ENCODE measurements at places on chromosomes 7 and 10.

DNA sequence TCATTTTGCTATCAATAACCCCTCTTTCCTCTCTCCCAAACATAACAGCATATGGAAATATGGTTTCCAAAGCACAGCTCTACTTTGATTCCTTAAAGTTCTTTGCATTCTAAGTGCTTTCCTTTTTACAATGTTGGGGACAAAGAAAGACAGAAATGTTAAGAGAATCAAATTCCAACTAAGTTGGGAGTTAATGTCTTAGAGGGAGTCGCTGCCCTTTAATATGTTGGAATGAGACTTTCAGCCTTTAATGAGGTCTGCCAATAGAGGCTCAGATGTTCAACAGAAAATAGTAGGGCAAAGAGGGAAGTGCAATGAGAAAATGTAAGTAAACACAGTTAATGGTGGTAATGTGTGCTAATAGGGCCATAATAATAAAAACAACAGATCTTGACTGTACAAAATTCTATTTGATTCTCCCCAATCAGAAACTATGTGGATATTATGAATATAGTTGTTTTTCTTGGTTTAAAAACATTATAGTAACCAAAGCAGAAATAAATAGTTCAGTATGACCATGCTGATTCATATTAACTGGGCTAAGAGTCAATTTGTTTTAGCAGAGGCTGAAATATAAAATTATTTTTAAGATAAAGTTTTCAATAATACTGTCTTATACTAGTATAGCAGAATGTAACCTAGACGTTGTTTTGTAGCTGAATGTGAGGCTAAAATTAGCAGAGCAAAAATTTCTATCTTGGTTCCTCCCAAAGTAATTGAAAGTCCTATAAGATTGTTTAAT, 10.3 kb downstream of the HYCC1 start:
- no peak for DNase-seq

DNA sequence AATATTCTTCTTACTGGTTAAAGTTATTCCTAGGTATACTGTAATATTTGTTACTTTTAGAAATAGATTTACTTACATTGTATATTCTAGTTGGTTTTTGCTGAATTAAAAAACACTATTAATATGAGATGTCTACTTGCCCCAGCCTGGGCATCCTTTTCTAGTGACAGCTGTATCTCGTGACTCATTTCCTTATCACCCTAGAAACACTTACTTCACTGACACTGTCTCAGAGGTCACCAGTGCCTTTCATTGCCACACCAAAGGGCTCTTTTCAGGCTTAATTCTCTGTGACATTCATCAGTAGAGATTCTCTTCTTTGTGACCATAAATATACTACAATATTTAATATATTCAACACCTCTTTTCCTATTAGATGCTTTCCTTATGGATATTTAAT, 194.7 kb downstream of the GALNT17 start:
- no peak for DNase-seq

DNA sequence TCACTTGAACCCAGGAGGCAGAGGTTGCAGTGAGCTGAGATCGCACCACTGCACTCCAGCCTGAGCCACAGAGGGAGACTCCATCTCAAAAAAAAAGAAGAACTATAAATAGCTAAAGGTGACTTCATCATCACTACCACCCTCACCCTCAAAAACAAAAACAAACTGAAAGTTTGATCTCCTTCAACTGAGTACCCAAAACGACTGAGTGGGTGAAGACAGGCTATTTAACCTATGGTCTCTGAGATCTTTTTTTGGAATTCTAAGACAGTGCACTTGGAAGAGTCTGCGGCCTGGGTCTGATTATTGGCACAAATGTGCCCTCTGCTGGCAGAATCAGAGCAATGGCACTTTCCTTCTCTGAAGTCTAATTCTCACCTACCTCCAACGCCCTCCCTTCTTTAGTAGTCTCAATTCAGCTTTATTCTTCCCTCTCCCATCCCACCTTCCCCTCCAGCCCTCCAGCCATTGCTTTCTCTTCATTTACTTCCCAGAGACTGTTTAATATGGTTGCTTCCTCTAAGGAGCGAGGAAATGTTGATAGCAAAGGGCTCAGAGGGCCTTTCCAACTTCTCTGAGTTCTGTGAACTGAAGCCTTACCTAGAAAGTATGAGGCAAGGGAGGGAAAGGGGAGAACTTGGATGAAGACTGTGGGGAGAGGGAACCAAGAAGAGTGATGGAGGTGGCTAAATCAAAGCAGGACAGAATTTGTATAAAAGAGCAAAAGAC, 2.9 kb upstream of the MYOZ1 start:
- DNase-seq = peak; percentile 31

DNA sequence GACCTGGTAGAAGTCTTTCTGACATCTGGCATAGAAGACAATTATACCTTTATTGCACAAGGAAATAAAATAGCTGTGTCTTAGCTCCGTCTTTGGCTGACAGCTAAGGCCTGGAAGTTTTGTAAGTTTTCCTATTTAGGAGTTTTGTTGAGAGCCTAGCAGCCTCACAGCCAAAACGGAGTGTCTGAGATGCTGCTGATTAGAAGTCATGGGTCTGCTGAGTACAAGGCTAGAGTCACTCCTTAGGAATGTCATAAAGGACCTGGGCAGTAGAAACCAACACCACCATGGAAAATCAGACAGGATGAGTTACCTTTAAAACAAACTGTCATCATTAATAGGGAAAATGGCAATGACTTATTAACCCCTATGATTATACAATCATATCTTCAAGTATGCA, 442.5 kb downstream of the KCNMA1 start:
- DNase-seq = no peak

DNA sequence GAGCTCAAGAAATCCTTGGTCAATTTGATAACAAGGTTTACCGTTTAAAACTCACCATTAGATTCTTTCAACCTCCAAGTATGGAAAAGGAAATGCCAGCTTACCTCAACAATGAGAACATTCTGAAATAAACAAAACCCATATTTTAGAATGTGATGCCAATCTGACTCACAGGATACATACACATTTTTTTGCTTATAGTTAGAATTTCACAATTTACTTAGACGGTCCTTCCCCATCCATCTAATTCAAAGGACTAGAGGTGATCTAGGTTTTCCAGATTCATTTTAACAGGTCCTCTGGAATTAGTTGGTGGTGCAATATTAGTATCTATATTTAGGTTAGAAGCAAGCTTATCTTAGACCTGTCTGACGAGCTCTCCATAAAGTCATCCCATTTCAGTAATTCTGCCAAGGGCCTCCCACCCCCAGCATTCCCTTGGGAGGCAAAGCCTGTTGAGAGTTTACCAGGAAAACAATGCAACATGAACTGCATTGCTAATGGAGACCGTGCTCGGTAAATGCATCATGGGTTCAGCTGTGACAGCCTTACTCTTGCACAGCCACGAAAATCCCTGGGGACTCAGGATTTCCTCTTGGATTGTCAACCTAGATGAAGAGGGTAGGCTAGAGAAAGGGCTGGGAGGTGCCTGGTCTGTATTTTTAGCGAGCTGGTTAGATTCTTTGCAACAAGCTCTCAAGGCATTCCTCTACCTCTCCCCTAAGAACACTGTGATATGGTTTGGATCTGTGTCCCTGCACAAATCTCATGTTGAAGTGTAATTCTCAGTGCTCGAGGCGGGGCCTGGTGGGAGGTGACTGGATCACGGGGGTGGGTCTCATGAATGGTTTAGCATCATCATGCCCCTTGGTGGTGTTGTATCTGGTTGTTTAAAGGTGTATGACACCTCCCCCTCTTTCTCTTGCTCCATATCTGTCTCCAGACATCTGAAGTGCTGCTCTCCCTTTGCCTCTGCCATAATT, 93.8 kb downstream of the PRTFDC1 start:
- no peak for DNase-seq

- no peak for DNase-seq
These were observed 33.3 kb upstream of the TM9SF3 start for GRCh38 chr10:96619796-96620773.

DNA sequence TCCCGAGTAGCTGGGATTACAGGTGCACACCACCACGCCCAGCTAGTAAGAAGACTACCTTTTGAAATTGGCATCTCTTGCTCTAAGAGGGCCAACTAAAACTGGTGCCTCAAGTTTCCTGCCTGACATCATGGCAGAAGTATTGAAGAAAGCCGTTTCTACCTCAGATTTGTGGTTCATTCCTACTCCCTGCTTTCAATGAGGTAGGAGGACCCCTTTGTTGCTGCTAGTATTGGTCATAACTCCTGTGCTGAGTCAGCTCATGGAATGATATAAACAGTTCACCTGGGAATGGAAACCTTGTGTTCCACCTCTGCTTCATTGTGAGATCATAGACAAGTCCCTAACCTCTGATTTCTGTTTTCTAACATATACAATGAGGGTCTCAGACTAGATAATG, 82.8 kb downstream of the CDK6 start:
- DNase-seq = no peak

GRCh38 chr10:12484002-12484918, 134.9 kb downstream of the CAMK1D start:
- no peak for DNase-seq

DNA sequence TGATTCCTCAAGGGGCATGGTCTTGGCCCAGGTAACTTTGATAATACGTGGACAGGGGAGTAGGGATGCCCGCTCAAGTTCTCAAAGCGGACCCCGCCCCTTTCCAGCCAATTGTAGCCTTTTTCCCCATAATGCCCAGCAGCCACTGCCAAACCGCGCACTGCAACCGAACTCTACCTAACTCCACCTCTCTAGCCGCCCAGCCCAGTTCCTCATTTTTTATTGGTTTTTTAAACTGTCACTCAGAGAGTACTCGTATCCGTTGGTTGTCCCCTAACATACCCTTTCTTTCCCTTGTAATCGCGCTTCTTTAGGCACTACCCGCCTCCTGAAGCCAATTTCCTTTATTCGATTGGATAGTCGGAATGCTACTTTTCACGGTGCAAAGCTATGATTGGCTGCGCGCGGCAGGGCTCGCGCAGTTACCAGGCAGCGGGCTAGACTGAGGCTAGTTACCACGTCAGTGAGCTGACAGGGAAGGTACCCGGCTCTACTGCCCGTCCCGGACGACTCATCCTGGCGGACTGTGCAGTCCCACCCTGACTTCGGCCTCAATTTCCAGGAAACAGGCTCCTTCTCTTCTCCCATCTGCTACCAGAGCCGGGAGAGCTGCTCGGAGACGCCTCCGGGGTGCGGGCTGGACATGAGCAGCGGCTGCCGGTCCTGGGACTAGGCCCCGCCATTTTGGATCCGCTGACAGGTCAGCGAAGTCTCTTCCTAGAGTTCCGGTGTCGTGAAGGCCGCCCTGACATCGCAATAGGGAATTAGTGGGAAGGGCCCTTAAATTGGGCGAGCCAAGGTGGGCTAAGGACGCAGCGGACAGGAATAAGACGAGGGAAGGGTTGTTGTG, at the start of gene GBF1:
Gene GBF1, plus strand, starts transcription at position 451 of the 850 bp plus-strand sequence. CDS start 13,407 bp downstream, outside the sequence.
- DNase-seq = peak; percentile 87

DNA sequence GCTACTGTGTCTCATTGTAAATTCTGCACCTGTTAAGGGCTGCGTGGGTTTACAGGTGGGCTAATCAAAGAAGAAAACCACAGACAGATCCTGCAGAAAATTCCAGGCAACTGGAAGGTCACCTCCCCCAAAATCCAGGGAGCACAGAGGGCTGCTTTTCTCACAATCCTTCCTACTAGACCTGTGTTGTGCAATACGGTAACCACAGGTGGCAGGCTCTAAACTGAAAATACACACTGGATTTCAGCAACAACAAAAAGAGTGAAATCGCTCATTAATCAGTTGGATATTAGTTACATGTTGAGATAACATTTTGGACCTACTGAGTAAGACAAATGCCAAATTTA, 83.2 kb downstream of the SLC16A9 start:
- no peak for DNase-seq

DNA sequence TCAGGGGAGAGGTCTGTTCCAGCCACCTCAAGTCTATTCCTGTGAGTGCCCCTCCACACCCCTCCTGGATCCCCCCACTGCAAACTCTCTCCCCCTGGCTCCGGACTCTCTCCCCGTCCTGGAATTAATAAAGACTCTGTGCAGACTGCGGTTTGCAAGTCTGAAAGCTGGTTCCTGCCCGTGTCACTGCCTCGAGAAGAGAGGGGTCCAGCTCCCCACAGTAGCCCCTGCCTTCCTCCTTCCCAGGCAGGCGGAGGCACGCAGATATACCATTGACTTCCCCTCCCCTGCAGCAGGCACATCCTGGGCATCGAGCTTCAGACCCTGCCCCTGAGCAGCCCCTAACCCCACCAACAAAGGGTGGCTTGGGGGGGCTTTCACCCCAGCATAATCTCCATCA, 2.2 kb upstream of the ELN start:
- DNase-seq = no peak

DNA sequence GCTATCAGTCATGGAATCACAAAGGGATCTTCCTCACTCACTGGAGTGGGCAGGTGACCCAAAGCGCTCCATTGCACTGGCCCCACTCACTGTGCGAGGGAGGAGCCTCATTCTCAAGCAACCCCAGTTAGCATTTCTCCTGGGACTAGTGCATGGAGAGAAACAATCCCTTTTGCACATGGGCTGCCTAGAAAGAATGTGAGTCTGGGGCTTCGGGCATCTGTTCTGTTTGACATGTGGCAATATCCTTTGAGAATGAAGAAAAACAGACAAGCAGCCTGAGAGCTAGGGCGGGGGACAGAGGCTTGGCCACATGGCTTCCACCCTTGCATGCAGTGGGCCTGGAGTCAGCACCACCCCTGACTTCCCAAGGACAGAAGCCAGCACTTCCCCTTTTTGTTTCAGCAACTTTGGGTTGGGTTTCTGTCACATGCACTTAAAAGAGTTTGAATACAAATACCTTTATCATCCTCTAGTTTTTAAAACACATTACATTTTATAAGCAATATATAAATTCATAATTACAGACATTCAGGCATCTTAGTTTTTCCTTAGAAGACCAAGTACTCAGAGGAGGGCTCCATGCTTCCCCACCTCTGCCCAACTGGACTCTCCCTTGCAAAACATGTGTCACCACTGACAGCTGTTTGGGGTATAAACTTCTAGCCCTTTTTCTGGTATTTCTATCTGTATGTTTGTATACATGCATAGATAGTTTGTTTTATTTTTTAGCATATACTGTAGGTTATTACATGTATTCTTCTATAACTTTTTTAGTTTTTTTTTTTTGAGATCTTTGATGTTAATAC, 73.8 kb downstream of the RBM20 start:
- DNase-seq = no peak

DNA sequence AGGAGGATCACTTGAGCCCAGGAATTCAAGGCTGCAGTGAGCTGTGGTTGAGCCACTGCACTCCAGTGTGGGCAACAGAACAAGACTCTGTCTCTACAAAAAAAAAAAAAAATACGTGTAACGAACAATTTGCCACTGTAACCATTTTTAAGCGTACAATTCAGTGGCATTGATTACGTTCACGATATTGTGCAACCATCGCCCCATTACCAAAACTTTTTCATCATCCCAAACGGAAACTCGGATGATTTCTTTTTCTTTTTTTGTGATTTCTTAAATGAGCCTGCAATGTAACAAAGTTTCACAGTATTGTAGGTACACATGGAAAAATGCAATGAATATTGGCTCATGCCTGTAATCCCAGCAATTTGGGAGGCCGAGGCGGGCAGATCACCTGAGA, 9.5 kb downstream of the GRIFIN start:
- no peak for DNase-seq

DNA sequence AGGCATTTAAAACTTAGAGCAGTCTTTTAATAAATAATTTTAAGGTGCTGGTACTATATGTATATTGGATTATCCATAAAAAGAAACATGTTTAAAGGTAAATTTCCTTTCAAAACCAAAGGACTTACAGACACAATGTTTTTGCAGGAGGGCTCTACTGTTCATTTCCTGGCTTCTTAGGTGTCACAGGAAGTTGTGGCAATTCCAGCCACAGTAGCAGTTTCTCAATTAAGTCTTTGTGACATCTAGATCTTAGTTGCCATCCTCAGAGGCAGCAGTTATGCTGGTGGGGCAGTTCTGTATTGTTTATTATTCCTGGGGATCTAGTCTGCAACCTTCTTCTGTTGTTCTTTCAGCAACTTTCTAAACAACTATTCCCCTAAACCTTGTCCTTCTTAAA, 460.1 kb downstream of the MAGI2 start:
- no peak for DNase-seq
